ENCODE measurements at places on chromosomes 4 and X. TPM values are rescaled to one million over a fixed set of nuclear protein-coding genes. Genes with fewer than 3 reads are reported as not detected.

AGA gene
- 8.4 TPM for total RNA-seq

COX7B2 gene
- not detected for total RNA-seq

ADAM29 gene
- not detected for total RNA-seq

CHST7 gene
- 12.5 TPM for total RNA-seq

TLR10 gene
- total RNA-seq = not detected

FNIP2 gene
- total RNA-seq = 92.1 TPM

OPRPN gene
- total RNA-seq = not detected

F8A3 gene
- 25.3 TPM for total RNA-seq

FGF5 gene
- 1.2 TPM for total RNA-seq

ASB12 gene
- total RNA-seq = not detected

GLOD5 gene
- total RNA-seq = not detected

BMP15 gene
- total RNA-seq = not detected

NCAPG gene
- 0.98 TPM for total RNA-seq

ENPP6 gene
- 0.84 TPM for total RNA-seq

NRK gene
- 10.8 TPM for total RNA-seq

PRAF2 gene
- 23.8 TPM for total RNA-seq

WAS gene
- 7.1 TPM for total RNA-seq

CSN1S1 gene
- total RNA-seq = not detected

AP1AR gene
- 12.9 TPM for total RNA-seq

ARHGAP6 gene
- 27.4 TPM for total RNA-seq

CENPVL3 gene
- not detected for total RNA-seq

UGT2B10 gene
- not detected for total RNA-seq

ENPEP gene
- total RNA-seq = 5.0 TPM

TRAM1L1 gene
- total RNA-seq = 2.2 TPM

ELOVL6 gene
- 1.7 TPM for total RNA-seq

IGSF1 gene
- 3.6 TPM for total RNA-seq

SSX2 gene
- not detected for total RNA-seq

GPR143 gene
- not detected for total RNA-seq

SMIM31 gene
- not detected for total RNA-seq

IGFBP7 gene
- total RNA-seq = 1,070 TPM

RS1 gene
- not detected for total RNA-seq

PHEX gene
- total RNA-seq = 0.63 TPM

PABPC1L2A gene
- total RNA-seq = not detected

MAGEC2 gene
- total RNA-seq = not detected

GAB3 gene
- 5.0 TPM for total RNA-seq

ALB gene
- total RNA-seq = 0.32 TPM

PRRG3 gene
- 1.3 TPM for total RNA-seq

PAGE5 gene
- not detected for total RNA-seq

CTAG2 gene
- total RNA-seq = not detected

SERTM2 gene
- not detected for total RNA-seq

GAB1 gene
- total RNA-seq = 84.5 TPM

PF4V1 gene
- not detected for total RNA-seq
